DMS 273 treated with DMSO at 0.1 percent for 48 hours (cell line): ENCODE measurements at places on chromosomes 13 and 19.

GRCh38 chr13:25689539-25689938, 317.8 kb downstream of the ATP8A2 start:
- no peak for DNase-seq

- no peak for DNase-seq
Observed at GRCh38 chr19:54199401-54199800, 1.3 kb upstream of the RPS9 start.

DNA sequence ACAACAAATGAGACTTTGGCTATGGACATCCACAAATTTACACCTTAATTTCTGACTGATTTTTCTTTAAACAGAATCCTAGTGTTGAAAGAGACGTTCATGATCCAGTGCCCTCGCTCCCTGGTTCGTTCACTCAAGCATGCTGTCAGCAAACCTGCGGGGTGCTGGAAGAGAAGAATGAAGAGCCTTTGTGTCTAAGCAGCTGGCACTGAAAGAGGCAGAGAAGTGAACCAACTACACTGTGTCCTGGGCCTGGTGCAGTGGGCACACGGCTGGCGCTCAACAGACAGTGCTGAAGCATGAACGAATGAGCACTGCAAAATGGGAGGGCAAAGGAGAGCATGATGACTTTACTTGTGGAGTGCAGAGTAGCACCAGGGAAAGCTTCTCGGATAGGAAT, 46.8 kb downstream of the MIPEP start:
- no peak for DNase-seq

DNA sequence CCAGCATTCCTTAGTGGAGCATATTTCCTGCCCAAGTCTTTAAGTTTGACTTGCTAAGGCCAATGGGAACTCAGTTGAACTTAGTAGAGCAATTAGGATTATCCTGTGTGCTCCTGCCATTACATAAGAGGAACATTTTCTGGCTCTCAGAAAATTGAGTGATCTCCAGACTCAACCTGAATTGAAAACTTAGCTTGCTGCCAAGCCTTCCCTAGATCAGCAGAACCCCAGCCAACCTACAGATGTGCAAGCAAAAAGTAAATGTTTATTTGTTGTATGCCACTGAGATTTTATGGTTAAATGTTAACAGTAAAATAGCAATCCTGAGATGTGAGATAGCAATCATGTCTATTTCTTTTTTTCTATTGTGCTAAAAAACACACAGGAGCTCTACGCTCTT, 350.9 kb downstream of the OLFM4 start:
- no peak for DNase-seq

- DNase-seq, result no peak
Observed at GRCh38 chr19:29265436-29265835, 52.5 kb upstream of the UQCRFS1 start.
